ENCODE measurements at places on chromosomes 7 and 10.
A peak's percentile ranks its signal among the peaks of the same experiment; 100 is the strongest.

DNA sequence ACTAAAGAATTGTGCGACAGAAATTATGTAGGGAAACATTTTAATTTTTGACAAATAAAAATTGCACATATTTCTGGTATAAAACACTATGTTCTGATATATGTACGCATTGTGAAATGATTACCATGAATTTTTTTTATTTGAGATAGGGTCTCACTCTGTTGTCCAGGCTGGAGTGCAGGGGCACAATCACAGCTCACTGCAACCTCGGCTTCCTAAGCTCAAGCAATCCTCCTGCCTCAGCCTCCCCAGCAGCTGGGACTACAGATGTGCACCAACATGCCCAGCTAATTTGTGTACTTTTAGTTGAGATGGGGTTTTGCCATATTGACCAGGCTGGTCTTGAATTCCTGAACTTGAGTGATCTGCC is 149.2 kb downstream of the FRMD4A start:
- DNase-seq: no peak

DNA sequence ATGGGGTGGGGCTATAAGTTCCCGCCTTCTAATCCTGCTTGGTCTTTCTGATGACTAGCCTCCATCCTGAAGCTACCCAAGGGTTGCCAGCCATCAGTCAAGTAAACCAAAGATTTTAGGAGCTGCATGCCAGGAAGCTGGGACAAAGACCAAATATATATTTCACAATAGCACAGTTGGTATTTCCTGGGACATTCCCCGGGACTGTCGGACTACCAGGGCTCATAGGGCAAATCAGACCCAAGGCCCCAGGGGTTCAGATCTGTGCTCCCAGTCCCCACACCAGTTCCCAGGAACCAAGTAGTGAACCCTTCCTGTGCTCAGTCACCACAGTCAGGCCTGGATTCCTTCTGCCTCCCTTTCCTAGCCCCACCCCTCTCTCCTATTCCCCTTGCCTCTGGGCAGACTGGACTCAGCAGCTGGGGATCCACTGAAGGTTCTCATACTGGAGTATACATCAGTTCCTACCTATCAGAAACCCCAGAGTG is 5.7 kb upstream of the CXCL12 start:
- DNase-seq: peak; percentile 32

DNA sequence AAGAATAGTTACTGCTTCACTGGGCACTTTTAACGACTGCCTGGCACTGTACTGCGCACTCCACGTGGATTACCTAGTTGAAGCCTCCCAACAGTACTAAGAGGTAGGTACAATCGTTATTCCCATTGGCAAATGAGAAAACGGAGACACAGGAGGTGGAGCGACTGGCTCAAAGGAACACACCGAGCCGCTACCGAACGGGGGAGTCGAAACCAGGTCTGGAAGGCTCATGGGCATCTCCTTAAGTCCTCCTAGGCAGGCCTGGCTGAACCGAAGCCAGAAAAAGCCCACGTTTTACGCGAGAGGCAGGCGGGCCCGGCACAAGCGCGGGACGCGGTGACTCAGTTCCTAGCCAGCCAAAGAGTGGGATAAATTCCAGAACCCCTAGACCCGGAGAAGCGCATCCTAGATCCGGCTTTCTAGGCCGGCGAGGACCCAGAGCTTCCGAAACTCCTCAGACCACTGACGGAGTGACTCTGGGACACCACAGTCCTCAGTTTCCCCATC is 472 bp downstream of the PDAP1 start:
- DNase-seq: no peak

- DNase-seq: no peak
Observed at GRCh38 chr10:26696786-26697162, 727 bp upstream of the PDSS1 start.

- no peak for DNase-seq
Observed at GRCh38 chr10:113752553-113752952, 1.1 kb downstream of the PLEKHS1 start.
